ENCODE measurements at places on chromosomes 1 and 21. TPM values are rescaled to one million over a fixed set of nuclear protein-coding genes. Genes with fewer than 3 reads are reported as not detected.

DNA sequence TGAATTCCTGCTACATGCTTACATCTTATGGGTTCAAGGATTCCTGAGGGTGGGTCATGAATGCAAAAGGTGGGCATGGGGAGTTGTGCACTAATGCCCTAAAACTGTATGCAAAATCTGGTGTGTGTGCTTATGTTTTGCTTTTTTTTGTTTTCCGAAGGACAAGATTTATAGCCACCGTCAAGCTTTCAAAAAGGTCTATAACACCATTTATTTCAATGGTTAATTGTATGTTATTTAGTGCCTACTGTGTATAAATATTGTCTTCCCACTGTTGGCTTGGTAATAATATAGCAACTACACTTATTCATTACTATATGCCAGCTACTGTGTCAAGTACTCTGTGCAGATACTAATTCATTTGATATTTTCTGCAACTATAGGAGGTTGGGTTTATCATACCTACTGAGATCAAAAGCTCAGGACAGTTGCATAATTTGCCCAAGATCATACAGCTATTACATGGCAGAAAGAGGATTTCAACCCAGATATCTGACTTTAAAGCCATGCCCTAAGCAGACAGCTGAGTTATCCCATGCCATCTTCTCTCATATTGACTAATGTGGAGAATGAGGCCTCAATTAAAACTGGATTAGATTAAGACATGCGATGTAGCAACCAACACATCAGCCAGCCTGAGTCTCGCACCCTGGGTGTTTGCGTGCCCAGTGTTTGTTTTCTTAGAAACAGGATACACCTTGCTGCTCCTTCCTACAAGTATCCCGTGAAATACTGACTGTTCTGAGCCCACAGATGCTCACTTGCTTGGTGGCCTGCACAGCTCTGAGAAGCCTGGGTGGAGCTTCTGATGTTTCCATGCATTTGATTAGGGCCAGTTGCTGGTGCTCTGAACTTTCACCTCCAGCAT is 34.6 kb downstream of the GADD45A start:
- DNase-seq = no peak

DNA sequence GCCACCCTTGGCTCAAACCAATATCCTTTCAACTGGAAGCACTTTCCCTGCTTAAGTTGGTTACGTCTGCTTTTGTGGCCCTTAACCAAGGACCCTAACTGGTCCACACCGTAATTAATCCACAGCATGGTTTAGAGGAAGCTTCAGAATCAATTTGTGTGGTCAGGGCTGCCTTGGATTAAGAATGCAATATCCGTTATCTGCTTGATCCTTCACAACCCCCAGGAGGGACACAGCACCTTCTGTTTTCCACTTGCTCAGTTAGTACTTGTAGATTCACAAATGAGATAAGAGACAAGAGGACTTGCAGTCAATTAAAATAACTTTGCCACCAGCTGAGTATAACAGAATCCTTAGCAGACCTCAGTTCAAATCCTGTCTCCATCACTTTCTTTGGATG is 56.9 kb upstream of the LRP8 start:
- DNase-seq = no peak

DNA sequence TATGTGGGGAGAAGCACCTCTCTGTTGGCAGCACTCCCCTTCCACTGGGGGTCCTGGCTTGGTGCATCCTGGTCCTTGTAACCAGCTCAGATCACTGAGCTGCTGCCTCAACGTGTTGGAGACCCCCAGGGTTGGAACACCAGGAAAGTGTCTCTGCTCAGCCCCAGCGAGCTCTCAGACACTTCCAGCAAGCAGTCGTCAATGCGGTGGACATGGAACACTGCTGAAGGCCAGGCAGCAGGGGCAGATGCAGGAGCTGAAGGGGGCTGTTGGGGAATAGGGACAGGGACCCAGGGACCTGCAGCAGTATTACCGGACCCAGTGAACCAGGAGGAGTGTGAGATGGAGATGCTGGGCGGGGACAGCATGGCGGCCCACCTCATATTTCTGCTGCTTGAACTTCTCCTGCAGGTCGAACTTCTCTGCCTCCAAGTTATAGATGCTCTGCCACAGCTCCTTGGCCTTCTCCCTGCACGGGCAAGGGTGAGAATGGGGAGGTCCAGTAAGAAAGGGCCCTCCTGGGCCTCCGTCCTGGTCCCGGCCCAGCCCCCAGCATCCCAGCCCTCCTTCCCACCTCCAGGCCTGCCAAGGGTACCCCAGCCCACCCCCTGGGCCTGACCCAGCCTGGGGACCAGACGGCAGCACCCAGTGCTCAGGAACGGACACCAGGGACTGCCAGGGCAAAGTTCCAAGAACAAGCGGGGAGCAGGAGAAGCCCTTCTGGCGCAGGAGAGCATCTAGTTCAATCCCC is 16.4 kb downstream of the TNNT2 start:
- no peak for DNase-seq

Gene RSBN1
- 27.1 TPM for polyA plus RNA-seq

Gene NR1I3
- 2.0 TPM for polyA plus RNA-seq

DNA sequence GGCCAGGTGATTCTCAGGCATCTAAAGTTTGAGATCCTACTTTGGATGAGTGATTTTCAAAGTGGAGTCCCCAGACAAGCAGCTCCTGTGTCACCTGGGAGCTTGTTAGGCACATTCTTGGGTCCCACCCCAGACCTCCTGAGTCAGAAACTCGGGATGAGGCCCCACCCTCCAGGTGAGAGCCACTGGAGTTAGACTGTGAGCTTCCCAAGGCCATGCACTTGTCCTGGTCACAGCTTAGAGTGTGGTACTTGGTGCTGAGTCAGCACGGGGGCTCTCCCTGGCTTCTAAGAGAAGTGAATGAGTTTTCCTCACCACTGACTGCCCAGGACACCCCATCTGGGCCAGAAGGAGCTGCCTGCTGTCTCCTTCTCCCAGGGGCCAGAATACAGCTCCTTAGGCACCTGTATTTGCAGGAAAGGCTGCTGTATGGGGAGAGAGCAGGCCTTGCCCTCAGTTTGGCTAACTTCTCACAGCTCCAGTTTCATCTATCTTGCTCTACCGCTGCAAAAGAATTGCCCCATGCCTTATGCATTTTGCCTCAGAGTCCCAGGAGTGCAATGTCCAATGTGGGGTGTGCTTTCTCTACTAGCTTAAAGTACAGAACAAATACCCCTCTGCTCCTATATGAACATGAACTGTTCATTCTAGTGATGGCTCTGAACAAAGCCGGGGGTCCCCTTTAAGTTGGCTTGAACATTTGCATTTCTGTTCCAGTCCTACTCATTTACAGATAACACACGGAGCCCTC is 98.1 kb downstream of the PSMG1 start:
- no peak for DNase-seq

- no peak for DNase-seq
Measured at GRCh38 chr1:160238408-160238807, 23.9 kb downstream of the DCAF8 start.

DNA sequence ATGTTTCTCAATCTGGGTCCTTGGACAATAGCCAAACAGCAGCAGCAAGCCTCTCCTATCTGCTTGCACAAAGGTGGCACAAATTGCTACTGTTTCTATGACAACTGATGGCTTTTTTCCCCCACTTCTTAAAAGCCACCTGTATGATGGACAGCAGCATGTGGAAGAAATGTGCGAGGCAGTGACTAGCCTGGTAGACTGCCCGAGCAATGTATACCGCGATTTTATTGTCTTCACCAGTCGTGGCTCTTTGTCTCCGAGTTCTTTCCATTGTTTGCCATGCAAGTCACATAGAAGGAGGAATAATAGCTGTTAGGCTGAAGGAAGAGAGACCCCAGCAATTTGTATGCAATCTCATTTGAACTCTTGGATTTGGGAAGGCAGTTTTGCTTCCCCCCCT is 79.4 kb downstream of the S1PR1 start:
- no peak for DNase-seq

DNA sequence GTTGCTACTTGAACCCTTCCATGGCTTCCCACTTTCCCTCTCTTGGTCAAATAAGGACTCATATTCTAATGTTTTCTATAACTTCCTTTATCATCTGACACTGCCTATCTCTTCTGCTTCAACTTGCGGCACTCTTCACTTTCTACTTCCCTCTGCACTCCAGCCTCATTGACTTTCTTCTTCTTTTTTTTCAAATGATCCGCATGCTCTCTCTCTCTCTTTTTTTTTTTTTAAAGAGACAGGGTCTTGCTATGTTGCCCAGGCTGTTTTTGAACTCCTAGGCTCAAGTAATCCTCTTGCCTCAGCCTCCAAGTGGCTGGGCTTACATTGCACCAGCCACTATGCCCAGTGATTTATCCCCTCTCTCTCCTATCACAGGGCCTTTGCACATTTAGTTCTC is 7.3 kb upstream of the IL10 start:
- no peak for DNase-seq

GRCh38 chr1:39063191-39063590 is 37.0 kb downstream of the NDUFS5 start:
- no peak for DNase-seq

Measured in right renal pelvis (tissue), 4 donors.